HT-29 (cell line): ENCODE measurements at places on chromosomes 3 and 15. TPM values are rescaled to one million over a fixed set of nuclear protein-coding genes. Genes with fewer than 3 reads are reported as not detected.

Gene LCTL
- not detected in 2 replicates for total RNA-seq

Gene LRTM1
- total RNA-seq: not detected in 2 replicates

Gene MKRN3
- total RNA-seq: 0.23 and 0.53 TPM in 2 replicates

Gene CAMK2N2
- 0.13 TPM in 1 of 2 replicates, not detected in the other for total RNA-seq

Gene GASK1A
- 0.18 TPM in 1 of 2 replicates, not detected in the other for total RNA-seq

Gene CACNA1D
- total RNA-seq: 17.1 and 25.3 TPM in 2 replicates

Gene NTRK3
- not detected in 2 replicates for total RNA-seq

Gene IGF2BP2
- total RNA-seq: 28.7 and 29.8 TPM in 2 replicates

Gene PLCH1
- 1.9 TPM in 2 replicates for total RNA-seq

Gene RARRES1
- total RNA-seq: 79.2 and 102 TPM in 2 replicates

Gene NOX5
- not detected in 2 replicates for total RNA-seq

Gene CLSTN2
- not detected in 2 replicates for total RNA-seq

Gene MAGI1
- 15.6 and 26.2 TPM in 2 replicates for total RNA-seq

Gene IL5RA
- total RNA-seq: not detected in 2 replicates
